ENCODE measurements at places on chromosomes 11 and 22.

DNA sequence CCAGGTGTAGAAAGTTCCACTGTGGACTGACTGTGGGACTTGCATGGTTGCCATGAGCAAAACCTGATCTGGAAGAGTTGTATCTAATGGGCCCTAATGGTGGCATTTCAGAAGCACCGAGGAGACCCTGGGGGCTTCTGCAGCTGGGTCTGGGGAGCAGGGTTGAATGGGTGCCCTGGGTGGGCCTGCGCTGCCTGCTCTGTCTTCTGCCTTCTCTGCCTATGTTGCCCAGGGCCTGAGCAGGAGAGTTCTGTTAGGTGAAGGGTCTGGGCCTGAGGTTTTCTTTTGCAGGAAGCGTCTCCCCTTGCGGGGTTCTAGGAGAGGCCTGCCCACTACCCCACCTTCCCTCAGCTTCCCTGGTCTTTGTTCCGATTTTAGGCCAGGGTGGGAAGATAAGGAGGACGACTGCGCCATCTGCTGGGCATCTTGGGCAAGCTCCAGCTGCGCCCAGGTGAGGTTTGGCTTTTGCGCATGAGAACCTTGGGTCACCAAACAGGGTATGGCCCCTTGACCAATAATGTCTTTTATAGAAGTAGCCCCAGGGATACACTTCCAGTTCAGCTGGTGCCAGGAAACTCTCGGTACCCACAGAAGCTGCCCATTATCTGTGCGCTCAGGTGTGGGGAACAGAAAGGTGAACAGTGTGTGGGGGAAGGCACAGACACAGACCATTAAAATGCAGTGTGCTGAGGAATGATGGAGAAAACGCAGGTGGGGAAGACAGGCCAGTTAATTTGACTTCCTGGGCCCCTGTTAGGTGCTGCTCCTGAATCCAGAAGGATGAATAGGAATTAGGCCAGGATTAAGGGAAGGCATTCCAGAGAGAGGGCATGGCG, 23.2 kb downstream of the COMMD9 start:
- DNase-seq = peak; percentile 83

- DNase-seq = no peak
Measured at GRCh38 chr22:27468712-27469111, 332.8 kb downstream of the MN1 start.

GRCh38 chr22:26725012-26725676, 67.8 kb downstream of the MIAT start:
- DNase-seq = no peak

DNA sequence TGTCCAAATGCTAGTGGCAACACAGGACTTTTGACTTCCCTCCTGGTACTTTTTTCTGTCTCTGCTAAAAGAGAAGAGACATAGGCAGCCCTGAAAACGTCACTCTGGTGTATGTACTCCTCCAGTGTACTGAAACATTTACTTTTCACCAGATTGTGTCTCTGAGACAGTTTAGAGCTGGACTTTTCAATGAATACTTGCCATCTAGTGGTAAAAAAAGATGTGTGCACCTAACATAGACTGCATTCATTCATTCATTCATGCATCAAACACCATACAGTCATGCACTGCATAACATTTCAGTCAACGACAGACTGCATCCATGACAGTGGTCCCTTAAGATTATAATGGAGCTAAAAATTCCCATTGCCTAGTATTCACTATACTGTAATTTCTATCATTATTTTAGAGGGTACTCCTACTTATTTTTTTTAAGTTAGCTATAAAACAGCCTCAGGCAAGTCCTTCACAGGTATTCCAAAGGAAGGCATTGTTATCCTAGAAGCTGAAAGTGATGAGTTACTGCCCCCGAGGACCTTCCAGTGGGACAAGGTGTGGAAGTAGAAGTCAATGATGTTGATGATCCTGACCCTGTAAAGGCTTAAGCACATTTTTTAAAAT, 186.2 kb downstream of the SPON1 start:
- no peak for DNase-seq

Data from activated effector memory CD4-positive, alpha-beta T cell treated with anti-CD3 and anti-CD28 coated beads, Interleukin-2, amount 50 U/mL, for 16 hours (primary cell).